Natural killer cell treated with Interleukin-12 subunit alpha and Interleukin-12 subunit beta and Interleukin-15 and Interleukin-18, amount 100 ng/mL, for 72 hours (primary cell): ENCODE measurements at places on chromosomes 7 and 10. TPM values are rescaled to one million over a fixed set of nuclear protein-coding genes. Genes with fewer than 3 reads are reported as not detected.

- no peaks in the 10 kb centered on the region for H3K27me3 ChIP-seq
- no peak overlapping the region for H3K4me3 ChIP-seq
- DNase-seq: no peak
- H3K4me1 ChIP-seq: peaks cover 6% of the 10 kb centered on the region
- no peaks in the 10 kb centered on the region for H3K36me3 ChIP-seq
Measured at GRCh38 chr10:124032087-124032935, 61.1 kb downstream of the CHST15 start.

- peak overlapping the region; percentile 81 for H3K4me3 ChIP-seq
- peak overlapping the region; percentile 97 for H3K27ac ChIP-seq
- no peaks in the 10 kb centered on the region for H3K27me3 ChIP-seq
- DNase-seq: peak; percentile 83
Measured at GRCh38 chr7:36686499-36686898, 37.8 kb downstream of the AOAH start.

- H3K27ac ChIP-seq: no peak overlapping the region
- DNase-seq: no peak
- H3K27me3 ChIP-seq: peaks cover 3% of the 10 kb centered on the region
- H3K4me3 ChIP-seq: peak overlapping the region; percentile 18
Measured at GRCh38 chr7:11332865-11333228, 359.2 kb downstream of the PHF14 start.

- no peaks in the 10 kb centered on the region for H3K27me3 ChIP-seq
- no peak for DNase-seq
- H3K4me3 ChIP-seq: no peak overlapping the region
- H3K4me1 ChIP-seq: peaks cover 5% of the 10 kb centered on the region
Measured at GRCh38 chr7:56079450-56080185, 13.1 kb downstream of the PHKG1 start.

DNA sequence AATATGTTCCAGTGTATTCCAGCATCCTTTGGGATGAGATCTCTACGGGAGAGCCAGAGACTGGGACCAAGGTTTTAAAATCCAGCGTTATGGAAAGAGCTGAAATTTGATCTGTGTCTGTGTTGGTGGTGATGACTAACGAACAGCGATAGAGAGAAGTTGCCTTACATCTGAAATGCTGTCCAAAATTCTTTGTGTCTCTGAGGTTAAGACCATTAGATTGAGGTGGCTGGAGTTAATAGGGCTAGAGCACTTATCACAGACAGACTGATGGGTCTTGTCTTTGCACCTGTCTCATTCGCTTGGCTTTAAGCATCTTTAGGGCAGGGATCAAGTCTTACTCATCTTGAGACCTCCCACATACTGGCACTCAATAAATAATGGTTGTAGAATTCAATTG, 41.0 kb upstream of the RAPGEF5 start:
- no peak overlapping the region for H3K4me3 ChIP-seq
- no peak overlapping the region for H3K27ac ChIP-seq
- DNase-seq: no peak
- H3K4me1 ChIP-seq: peaks cover 13% of the 10 kb centered on the region
- no peaks in the 10 kb centered on the region for H3K27me3 ChIP-seq

DNA sequence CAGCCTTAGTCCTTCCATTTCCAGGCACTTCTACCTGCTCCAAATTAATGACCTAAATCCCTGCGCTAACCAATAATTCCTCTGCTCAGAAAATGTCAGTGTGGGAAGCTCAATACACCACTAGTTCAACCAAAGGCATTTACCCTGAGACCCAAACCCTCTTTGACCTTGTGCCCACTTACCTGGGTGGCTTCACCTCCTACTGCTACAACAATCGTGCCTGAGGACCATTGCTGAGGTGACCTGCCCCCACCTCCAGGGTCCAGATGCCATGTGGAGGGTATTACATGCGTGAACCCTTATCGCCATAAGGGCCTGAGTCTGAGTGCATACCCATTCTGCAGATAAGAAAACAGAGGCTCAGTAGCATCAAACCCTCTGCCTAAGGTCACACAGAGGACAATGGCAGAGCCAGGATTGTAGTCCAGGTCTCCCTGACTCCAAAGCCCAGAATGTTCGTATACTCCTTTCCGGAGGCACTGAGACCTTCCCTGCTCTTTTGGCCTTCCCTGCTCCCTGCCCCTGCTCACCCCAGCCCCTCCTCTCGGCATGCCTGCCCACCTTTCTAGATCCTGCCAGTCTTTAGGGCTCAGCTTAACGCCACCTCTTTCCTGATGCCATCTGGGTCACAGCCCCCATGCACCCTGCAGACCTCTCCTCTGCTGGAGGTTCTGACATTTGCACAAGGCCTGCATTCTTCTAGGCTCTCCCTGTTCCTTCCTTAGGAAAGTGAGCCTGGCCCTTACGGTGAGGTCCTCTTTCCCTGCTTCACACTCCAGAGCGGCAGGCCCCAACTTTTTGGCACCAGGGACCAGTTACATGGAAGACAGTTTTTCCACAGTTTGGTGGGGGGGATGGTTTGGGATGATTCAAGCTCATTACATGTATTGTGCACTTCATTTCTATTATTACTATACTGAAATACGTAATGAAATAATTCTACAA, 94.9 kb downstream of the CHST15 start:
- no peak overlapping the region for H3K27ac ChIP-seq
- H3K4me3 ChIP-seq: no peak overlapping the region
- H3K27me3 ChIP-seq: peaks cover 28% of the 10 kb centered on the region
- peaks cover 11% of the 10 kb centered on the region for H3K4me1 ChIP-seq
- no peak for DNase-seq

DNA sequence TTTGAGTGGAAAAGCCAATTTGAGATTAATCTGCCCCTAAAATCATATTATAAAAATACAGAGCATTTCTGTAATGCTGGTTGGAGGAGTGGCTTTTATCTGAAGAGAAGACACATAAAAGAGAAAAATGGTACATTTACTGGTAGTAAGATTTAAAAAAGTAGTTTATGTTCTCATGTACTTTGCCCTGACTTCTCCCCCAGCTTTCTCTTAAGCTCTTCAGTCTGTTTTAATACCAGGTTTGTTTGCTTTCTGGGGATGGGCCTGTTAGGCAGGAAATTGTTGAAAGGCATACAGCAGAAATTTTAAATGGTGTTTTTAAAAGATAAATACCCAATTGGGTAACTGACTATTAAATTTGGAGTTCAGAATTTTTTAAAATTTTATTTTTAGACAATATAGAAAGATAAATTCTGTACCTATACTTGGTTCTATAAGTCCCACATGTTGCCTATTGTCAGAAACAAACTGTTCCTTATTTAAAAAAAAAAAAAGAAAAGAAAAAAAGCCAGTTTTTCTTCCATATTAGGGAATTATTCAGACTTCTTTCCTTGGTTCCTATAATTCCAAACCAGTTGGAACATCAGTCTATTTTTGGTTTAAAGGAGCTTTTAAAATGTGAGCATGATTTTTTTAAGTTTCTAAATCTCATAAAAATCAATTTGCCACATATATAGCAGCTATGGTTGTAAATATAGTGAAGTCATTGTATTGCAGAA, 136.6 kb downstream of the ARID5B start:
- DNase-seq: no peak
- peaks cover 56% of the 10 kb centered on the region for H3K4me1 ChIP-seq
- no peaks in the 10 kb centered on the region for H3K36me3 ChIP-seq
- no peaks in the 10 kb centered on the region for H3K27me3 ChIP-seq

GRCh38 chr7:67962863-67963262, 966.2 kb downstream of the TYW1 start:
- no peaks in the 10 kb centered on the region for H3K4me1 ChIP-seq
- no peaks in the 10 kb centered on the region for H3K36me3 ChIP-seq
- H3K27me3 ChIP-seq: no peaks in the 10 kb centered on the region
- H3K4me3 ChIP-seq: no peak overlapping the region

PLXDC2 gene
- total RNA-seq: 3.5 TPM

KIF11 gene
- 25.6 TPM for total RNA-seq

GRCh38 chr10:128130051-128130450, 3.8 kb upstream of the MKI67 start:
- no peak overlapping the region for H3K4me3 ChIP-seq
- peaks cover 4% of the 10 kb centered on the region for H3K36me3 ChIP-seq
- no peak overlapping the region for H3K27ac ChIP-seq
- peaks cover 4% of the 10 kb centered on the region for H3K27me3 ChIP-seq

GRCh38 chr7:1290026-1290678, 57.5 kb downstream of the UNCX start:
- DNase-seq: peak; percentile 60
- H3K36me3 ChIP-seq: no peaks in the 10 kb centered on the region
- no peak overlapping the region for H3K27ac ChIP-seq
- no peaks in the 10 kb centered on the region for H3K27me3 ChIP-seq
- no peaks in the 10 kb centered on the region for H3K4me1 ChIP-seq

LIPM gene
- not detected for total RNA-seq

PLPP4 gene
- not detected for total RNA-seq

MRPL32 gene
- total RNA-seq: 46.4 TPM

GRCh38 chr7:148180075-148180474, 410.5 kb upstream of the C7orf33 start:
- no peaks in the 10 kb centered on the region for H3K36me3 ChIP-seq
- H3K4me1 ChIP-seq: no peaks in the 10 kb centered on the region
- H3K4me3 ChIP-seq: no peak overlapping the region
- no peaks in the 10 kb centered on the region for H3K27me3 ChIP-seq

PAPOLB gene
- 0.10 TPM for total RNA-seq

DNA sequence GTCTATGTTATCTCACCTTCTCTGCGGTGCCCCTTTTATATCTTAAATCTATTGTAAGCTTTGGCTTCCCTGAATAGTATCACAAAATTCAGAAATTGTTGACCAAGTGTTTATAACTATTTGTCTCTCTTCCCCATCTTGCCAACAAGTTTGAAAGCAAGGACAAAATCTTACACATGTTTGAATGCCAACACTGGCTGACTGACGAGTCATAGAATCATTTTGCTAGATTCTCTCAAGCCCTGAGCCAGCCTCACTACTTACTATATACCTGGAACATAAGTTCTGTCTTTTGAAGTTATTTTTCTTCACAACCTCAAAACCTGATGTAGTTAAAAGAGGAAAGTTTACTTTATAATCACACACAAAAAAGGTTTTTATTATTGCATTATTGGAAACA, 700.7 kb downstream of the PHTF2 start:
- no peak overlapping the region for H3K27ac ChIP-seq
- no peak overlapping the region for H3K4me3 ChIP-seq
- no peaks in the 10 kb centered on the region for H3K27me3 ChIP-seq
- H3K4me1 ChIP-seq: no peaks in the 10 kb centered on the region
- no peaks in the 10 kb centered on the region for H3K36me3 ChIP-seq

GRCh38 chr10:18341055-18341454, 200.8 kb downstream of the CACNB2 start:
- no peaks in the 10 kb centered on the region for H3K27me3 ChIP-seq
- no peaks in the 10 kb centered on the region for H3K4me1 ChIP-seq
- H3K4me3 ChIP-seq: no peak overlapping the region
- H3K27ac ChIP-seq: no peak overlapping the region

PRKG1 gene
- total RNA-seq: not detected
